Hematopoietic multipotent progenitor cell treated with erythropoietin and hydrocortisone succinate and interleukin-3 and kit ligand, for 17 days (in vitro differentiated cells): ENCODE measurements at places on chromosomes 11 and 22.

GRCh38 chr22:46047841-46048595, 71.1 kb upstream of the WNT7B start:
- DNase-seq: no peak

DNA sequence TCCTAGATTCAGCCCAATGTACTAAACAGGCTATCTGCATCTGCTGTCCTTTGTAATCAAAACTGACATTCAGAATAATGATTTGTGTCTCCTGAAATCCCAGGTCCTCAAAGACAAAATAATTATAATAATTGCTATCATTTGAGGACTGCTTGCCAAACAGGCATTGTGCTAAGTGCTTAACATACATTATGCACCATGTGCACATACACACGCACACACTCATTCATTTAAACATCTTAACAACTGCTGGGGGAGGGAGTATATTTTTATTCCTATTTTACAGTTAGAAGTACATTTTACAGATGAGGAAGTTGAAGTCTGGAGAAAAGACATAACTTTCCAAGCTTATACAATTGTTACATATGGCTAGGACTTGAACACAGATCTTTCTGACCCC, 308.0 kb upstream of the ZC3H12C start:
- DNase-seq: no peak

DNA sequence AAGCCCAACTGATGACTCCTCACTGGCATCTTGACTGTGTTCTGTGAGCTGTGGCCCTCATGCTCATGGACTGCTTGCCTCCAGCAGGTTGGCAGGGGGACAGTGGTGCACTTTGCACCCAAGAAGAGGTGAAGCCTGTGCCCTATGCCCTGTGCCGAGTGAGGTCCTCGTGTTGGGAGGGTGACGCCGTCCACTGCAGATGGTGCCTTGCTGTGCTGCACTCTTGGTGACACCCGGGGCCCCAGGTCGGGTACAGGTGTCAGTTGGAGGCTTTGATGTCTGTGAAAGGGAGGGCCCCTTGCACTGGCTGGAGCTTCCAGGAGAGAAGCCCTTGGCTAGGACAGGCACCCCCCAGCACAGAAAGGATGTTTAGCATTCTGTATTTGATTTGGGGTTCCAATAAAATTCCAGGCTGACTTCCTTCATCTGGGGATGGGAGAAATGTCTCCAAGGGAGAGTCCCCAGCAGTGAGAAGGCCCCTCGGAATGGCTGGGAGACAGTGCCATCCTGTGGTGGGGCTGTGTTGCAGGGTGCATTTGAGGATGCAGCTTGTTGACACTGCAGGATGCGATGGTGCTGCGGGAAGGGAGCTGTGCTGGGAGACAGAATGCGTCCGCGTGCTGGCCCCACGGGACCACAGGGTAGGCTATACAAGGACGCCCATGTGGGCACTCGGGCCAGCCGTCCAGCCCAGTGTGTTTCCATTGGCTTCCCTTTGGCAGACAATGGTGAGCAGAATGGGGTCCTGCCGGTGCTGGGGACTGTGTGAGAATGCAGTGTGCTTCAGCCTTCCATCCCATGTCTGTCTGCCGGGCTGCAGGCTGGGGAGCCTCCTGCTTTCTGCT, 2.5 kb upstream of the ZDHHC8 start:
- DNase-seq: peak; percentile 26

DNA sequence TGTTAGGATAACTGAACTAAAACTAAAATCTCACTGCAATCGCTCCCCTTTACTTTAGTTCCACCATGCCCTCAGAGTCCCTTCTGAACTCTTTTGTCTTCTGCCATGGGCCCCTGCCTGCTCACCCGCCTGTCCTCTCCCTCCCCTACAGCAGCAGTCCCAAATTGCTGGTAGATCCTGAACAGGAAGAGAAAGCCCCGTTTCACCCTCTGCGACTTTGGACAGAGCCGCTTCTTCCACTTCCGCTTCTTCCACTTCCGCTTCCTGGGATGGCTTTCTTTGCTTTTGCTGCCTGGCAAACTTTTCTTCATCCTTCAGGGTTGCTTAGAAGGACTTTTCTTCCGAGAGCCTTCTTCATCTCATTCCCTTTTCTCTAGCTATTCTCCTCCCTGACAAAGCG, 35.7 kb upstream of the TLCD5 start:
- DNase-seq: no peak

GRCh38 chr11:27281740-27282590, 81.0 kb downstream of the CCDC34 start:
- no peak for DNase-seq

DNA sequence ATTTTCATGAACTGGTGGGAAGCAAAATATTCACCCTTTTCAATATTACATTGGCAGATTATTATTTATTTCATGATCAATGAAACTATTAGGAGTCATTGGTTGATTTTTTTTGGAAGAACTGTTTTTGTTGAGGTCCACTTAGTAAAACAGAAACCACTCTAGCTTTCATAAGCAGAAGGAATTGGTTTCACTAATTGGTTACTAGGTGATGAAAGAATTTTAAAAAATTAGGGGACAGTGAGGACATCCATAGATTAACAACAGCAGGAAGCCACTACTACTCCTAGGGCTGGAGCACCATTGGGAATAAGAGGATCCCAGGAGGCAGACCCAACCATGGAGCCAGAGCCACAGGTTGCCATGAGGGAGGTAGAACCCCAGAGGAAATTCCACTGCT, 74.4 kb upstream of the KCNA4 start:
- DNase-seq: no peak

DNA sequence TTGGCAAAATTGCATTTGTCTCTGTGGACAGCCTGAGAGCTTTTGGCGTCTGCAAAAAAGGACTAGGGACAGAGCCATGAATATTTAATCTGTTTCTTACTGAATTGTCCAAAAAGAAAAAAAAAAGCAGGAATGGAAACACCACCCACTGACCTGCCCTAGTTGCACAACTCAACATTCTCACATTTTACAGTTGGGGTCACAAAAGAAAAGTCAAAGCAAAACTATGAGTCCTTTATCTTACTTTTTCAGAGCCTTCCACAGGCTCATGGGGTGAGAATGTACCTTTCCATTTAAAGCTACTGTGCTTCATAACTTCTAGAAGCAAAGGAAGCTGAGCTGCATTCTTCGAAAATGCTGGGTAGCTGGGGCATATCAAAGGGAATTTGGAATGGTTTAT, 225.7 kb downstream of the FAM76B start:
- DNase-seq: no peak

DNA sequence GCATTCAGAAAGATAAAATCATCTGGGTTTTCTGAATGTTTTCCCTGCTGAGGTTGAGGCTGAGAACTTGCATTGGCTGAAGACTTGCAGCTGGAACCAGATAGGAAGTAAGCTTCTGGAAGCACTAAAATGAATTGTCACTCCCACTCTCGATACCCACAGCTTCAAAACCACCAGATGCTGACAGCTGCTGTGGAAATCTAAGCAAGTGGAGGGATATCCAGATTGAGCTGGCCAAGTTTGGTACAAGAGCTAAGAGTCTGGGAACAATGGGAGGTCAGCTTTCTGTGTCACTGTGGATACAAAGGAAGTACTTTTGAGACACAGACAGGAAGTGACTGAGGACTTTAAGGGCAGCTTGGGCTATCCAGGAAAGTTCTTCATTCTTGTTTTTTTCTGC, 51.3 kb upstream of the CD44 start:
- DNase-seq: no peak

- DNase-seq: no peak
Observed at GRCh38 chr11:68160100-68160695, 39.0 kb upstream of the CHKA start.

DNA sequence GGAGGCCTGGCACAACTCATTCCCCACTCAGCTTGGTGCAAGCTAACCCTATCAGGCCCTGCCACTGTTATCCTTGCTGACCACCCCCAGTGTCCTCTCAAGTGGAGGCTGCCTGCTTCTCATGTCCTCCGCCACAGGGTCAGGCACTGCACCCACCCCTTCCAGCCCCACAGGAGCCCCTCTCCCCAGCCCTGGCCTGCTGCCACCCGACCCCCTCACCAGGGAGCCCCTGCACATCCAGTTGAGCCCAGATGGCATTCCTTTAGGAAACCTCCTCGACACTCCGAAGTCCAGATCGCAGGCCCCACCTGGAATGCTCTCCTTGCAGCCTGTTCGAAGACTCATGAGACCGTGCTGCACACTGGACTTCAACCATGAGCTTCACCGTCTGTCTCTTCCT, 28.0 kb upstream of the IL17RA start:
- DNase-seq: no peak

GRCh38 chr11:30889143-30889794, 303.1 kb upstream of the MPPED2 start:
- DNase-seq: no peak

- peak; percentile 87 for DNase-seq
Observed at GRCh38 chr11:68447015-68447801, 13.3 kb upstream of the PPP6R3 start.

DNA sequence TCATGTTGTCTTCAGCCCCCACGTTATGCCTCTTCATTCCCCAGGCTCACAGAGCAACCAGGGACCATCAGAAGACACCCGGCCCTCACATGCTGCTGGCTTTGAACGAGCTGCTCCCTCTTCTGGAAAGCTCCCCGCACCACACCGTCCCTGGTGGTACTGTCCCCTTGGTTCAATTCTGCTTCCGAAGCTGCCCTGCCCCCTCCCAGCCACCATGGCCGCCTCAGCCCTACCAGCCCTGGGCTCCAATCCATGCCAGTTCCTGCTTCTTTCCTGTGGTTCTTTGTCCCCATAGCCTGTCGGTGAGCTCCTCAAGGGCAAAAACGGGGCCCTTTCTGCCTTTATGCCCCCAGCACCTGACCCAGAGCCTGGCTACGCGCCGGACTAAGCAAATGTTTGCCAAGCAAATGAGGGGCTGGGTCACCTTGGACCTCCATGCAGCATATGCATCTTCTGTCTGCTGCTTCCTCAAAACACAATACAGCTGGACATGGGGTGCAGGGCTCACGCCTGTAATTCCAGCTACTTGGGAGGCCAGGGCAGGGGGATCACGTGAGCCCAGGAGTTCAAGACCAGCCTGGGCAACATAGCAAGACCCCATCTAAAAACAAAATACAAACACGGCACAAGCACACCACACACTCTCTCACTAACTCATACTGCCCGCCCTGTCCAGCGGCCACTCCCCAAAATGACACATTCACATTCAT, 21.3 kb downstream of the TNKS1BP1 start:
- no peak for DNase-seq

GRCh38 chr11:66101066-66101464, 31.0 kb downstream of the PACS1 start:
- no peak for DNase-seq

DNA sequence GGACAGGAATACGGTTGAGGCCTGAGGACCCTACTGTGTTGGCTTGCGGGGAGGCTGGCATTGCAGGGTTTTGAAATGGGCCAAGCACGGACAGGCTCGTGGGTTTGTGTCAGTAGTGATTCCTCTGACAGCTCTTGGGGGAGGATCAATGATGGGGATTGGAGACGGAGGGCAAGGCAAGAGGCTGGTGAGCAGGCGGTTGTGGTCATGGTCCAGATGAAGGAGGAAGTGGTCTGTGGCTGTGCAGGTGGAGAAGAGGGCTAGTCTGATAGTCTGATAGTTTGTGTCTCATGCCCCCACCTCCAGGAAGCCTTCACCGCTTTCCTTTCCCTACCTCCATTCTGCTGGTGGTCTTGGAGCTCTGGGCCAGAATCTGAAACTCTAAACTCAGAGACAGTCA, 3.0 kb downstream of the MAFF start:
- no peak for DNase-seq

- no peak for DNase-seq
Observed at GRCh38 chr11:128686745-128687177, 7.1 kb upstream of the FLI1 start.

- DNase-seq: no peak
Observed at GRCh38 chr22:39980596-39980995, 14.2 kb upstream of the FAM83F start.

- DNase-seq: no peak
Observed at GRCh38 chr11:61473370-61474012, 35.1 kb upstream of the LRRC10B start.

GRCh38 chr11:12817681-12818332, 143.6 kb downstream of the TEAD1 start:
- DNase-seq: no peak

- DNase-seq: peak; percentile 63
Observed at GRCh38 chr11:17991783-17992433, 20.9 kb downstream of the SERGEF start.

- DNase-seq: no peak
Observed at GRCh38 chr22:39349506-39349966, 255 bp upstream of the SYNGR1 start.

GRCh38 chr11:75565916-75566762, 4.1 kb downstream of the SERPINH1 start:
- no peak for DNase-seq

DNA sequence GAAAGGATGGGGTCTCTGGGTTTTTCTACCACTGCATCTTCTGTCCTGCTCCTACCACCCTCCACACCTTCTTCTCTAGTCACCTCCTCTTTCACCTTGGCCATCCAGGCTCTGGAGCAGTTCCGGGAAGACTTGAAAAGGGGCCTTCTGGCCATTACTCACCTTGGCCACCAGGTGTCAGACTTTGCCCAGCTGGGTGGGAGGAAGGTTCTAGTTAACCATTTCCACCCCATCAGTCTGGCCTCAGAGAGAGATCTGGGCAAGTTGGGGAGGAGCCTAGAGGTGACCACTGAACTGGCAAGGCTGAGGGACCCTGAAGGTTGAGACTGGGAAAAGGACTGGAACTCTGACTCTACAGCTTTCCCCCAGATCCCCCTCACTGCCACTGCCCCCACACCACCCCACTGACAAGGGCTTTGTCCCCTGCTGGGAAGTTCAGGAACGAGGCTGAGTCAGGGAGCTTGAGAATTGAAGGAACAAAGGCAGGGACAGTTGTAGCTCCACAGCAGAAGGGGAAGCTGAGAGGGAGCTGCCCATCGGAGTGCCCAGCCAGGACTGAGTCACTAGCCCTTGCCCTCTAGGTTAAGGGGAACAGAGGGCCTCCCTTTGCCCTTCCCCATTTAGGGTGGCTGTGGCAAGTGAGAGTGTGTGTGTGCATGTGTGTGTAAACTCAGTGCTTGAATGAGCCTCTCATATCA, 3.7 kb upstream of the POLD4 start:
- peak; percentile 85 for DNase-seq
